ENCODE measurements at places on chromosomes 7 and 10.

- DNase-seq = no peak
Measured at GRCh38 chr7:79046061-79046460, 407.4 kb downstream of the MAGI2 start.

GRCh38 chr7:141339603-141340002, 211.6 kb upstream of the AGK start:
- DNase-seq = no peak

DNA sequence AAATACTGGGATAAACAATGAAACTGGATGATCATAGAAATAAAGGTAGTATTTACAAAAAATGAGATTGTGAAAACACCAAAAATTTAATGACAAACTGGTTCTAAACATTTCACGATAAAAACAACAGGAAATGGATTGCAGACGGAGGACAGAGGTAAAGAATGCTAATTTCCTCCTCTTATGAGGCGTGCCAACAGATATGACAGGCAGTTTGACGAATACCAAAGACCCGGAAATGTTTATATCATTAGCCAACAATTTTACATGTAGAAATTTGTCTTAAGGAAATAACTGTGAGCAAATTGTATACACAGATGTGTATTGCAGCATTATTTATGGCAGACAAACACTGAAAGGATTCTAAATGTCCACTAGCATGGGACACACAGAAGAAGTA, 162.0 kb upstream of the MGMT start:
- DNase-seq = peak; percentile 17

DNA sequence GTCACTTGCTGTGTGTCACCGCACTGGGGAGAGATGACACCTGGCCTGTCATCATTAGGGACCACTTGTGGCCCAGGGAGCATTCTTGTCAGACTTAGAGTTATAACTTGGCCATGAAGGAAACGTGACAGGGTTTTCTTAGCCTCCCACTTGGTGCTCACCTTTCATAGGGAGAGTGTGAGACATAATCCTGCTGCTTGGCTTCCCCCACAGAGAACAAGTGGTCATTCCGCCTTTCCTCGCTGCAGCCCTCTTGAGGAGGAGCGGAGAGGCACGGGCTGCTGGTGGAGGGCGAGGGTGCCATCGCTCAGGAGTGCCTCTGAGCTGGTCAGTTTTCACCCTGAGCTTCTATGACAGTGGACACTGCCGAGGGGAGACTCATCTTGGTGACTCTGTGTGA, 125.0 kb upstream of the GJD4 start:
- no peak for DNase-seq

- peak; percentile 71 for DNase-seq
Measured at GRCh38 chr10:18238870-18239485, 98.8 kb downstream of the CACNB2 start.

DNA sequence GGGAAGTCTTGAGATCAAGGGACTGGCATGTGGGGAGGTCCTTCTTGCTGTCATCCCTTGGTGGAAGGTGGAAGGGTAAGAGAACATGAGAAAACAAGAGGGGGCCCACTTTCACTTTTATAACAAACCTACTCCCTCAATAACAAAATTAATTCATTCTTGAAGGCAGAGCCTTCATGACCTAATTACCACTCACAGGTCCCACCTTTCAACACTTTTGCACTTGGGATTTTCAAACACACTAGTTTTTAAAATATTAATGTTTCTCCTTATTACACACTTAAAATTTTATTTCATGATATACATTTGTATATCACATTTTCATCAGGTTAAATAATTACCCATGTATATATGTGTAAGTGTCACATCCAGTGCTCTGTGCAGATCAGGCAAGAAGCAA, 2.0 kb downstream of the ST7 start:
- DNase-seq = no peak
